ENCODE measurements at places on chromosomes 16 and 17. TPM values are rescaled to one million over a fixed set of nuclear protein-coding genes. Genes with fewer than 3 reads are reported as not detected.

DNA sequence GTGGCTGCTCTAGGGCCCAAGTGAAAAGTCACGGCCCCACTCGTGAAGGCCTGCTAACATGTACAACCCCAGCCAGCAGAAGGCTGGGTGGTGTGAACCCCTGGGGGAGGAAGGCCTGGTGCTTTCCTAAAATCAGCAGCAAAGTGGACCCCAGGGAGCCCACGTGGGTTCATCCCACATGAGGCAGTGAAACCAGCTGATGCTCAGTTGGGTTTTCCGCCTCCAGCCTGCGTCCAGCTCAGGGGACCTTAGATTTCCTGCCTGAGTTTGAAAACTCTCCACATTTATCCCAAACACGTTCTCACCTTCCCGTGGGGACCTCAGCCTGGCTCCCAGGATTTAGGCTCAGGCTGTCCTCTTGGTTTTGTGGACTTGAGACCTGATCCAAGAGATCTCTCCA, 85.8 kb downstream of the SOCS1 start:
- no peak for DNase-seq

- DNase-seq: no peak
Measured at GRCh38 chr16:46830417-46830901, 521 bp downstream of the C16orf87 start.

DNA sequence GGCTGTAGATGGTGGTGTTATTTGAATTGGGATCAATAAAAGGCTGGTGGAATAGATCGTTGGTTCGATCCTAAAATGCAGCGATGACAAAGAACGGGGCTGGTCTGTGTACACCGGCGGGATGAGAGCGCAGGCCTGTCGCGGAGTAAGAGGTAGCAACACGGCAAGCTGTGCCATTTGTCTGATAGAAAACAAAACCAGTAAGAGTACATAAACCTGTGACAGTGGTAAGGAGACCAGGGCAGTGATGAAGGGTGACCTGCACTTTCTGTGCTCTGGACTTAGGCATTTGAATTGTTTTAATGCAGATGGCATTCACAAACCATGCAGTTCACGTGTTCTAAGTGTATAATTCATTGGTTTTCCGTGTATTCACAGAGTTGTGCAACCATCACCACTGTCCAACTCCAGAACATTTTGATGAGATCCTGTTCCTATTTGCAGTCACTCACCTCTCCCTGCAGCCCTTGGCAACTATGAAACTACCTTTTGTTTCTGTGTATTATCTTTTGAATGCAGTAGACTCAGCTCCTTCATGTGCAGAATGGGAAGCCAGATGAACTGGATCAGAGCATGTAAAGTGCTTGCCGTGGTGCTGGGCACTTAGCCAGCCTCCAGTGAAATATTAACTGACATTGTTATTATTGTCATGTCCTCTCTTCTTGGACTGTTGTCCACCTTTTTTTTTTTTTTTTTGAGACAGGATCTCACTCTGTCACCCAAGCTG, 286.1 kb downstream of the SNX29 start:
- no peak for DNase-seq

HSD3B7 gene
- 14.8 TPM for total RNA-seq

SLC25A19 gene
- total RNA-seq: 8.8 TPM

RND2 gene
- total RNA-seq: 3.0 TPM

Data from ureter (tissue), 1 donor.